ENCODE measurements at places on chromosomes 5 and 9. TPM values are rescaled to one million over a fixed set of nuclear protein-coding genes. Genes with fewer than 3 reads are reported as not detected.
A peak's percentile ranks its signal among the peaks of the same experiment; 100 is the strongest.

- no peak overlapping the region for H3K4me3 ChIP-seq
- DNase-seq, result no peak
- H3K4me1 ChIP-seq, result no peaks in the 10 kb centered on the region
- H3K27ac ChIP-seq, result no peak overlapping the region
- no peaks in the 10 kb centered on the region for H3K36me3 ChIP-seq
Observed at GRCh38 chr5:136028090-136028489, 698 bp upstream of the TGFBI start.

DNA sequence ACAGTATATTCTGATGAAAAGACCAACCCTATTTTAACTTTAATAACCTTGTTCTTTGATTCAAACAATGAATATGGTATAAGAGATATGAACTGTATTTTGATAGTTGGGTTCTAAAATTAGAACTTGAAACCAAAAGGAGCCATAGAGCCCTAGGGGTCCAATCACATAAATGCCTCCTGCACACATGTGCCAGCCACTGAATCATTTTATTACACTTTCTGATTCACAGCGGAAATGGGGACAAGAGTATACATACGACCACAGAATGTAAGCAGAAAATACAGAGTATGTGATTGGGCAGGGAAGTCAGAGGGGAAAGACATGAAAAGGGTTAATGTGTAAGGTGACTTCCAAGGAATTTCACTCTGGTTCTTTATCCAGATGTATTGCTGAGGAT is 1000.2 kb downstream of the NR2F1-AS1 start:
- no peaks in the 10 kb centered on the region for H3K4me1 ChIP-seq
- H3K27ac ChIP-seq, result no peak overlapping the region
- no peak overlapping the region for H3K4me3 ChIP-seq
- DNase-seq, result no peak
- H3K36me3 ChIP-seq, result no peaks in the 10 kb centered on the region

- H3K27me3 ChIP-seq, result no peaks in the 10 kb centered on the region
- DNase-seq, result peak; percentile 8
- H3K4me3 ChIP-seq, result no peak overlapping the region
- peaks cover 24% of the 10 kb centered on the region for H3K36me3 ChIP-seq
Observed at GRCh38 chr9:92725766-92726165, 38.9 kb downstream of the BICD2 start.

- peak overlapping the region; percentile 47 for H3K27ac ChIP-seq
- H3K4me3 ChIP-seq, result no peak overlapping the region
- peaks cover 1% of the 10 kb centered on the region for H3K4me1 ChIP-seq
- H3K27me3 ChIP-seq, result no peaks in the 10 kb centered on the region
- no peak for DNase-seq
Observed at GRCh38 chr9:92589923-92590322, 54.1 kb upstream of the ECM2 start.

Gene TAF11L10
- not detected for polyA plus RNA-seq

Gene AFAP1L1
- 9.8 TPM for polyA plus RNA-seq

Gene SPINK5
- polyA plus RNA-seq, result 4.4 TPM
